Stimulated activated CD4-positive, alpha-beta T cell treated with anti-CD3 and anti-CD28 coated beads, Interleukin-12 subunit alpha, Interleukin-12 subunit beta, amount 100 ng/mL, for 24 hours (primary cell): ENCODE measurements at places on chromosomes 7 and 10.

DNA sequence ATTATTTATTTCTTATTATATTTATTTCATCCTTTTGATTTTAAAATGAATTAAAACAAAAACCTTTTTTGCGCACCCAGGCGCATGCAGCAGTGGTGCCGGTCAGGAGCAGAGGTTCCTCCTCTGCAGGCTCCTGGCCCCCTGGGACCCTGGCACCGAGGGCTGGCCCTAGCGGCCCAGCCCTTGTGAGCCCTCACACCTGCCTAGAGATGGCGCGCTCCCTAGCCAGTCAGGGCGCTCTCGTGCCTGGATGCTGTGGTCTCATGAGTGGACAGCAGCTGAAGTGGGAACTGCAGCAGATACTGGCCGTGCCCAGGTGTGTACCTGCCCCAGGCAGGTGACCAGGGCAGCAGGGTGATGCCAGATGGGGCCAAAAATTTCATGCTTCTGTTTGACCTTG lies 13.8 kb downstream of the RET start:
- no peak for DNase-seq

DNA sequence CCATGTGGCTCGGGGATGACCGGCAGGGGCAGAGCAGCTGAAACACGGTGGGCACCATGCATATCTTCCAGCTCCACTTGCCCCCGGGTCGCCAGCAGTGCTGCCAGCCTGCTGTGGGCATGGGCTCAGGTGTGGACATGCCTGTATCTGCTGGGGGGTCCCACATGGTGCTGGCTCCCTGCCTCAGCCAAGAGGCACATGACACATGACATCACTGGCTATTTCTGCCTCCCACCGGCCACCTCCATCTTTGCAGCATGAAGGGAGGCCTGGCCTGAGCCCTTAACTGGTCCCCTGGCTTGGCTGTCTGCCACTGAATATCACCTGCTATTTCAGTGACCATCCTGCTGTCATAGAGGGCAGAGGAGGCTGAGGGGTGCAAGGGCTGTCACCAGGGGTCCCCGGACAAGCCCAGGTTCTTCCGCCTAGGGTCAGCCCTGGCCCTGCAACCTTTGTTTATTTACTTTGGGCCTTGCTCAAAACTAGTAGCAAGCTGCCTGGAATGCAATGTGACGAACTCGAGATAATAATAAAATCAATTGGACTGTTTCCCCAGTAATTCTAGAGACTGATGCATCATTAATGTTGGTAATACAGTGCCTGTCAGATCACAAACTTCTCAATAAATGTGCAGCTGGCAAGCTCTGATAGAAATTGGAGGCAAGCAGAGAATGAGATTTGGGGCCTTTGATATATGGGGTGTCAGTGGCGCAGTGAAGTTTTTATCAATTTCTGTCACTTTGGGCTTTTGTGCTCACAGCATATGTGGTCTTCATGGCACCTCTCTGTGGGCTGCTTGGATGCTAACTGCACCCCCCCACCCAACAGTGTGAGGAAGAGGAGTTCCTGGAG lies 28.5 kb downstream of the ZMIZ1 start:
- DNase-seq = no peak

DNA sequence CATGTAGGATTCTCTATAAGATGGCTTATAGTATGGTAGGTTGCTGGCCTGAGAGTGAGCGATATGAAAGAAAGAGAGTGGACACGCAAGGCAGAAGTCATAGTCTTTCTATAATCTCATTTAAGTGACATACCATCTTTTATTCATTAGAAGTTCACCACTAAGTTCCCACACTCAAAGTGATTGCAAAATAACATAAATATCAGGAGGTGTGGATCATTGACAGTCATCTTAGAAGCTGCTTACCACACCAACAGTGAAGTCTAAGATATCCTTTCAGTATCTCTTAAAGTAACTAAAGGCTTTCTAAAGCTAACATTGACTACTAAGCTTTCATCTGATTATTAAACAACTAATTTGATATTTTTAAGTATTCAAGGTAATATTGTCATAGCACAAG lies 36.9 kb upstream of the GNAI1 start:
- no peak for DNase-seq

DNA sequence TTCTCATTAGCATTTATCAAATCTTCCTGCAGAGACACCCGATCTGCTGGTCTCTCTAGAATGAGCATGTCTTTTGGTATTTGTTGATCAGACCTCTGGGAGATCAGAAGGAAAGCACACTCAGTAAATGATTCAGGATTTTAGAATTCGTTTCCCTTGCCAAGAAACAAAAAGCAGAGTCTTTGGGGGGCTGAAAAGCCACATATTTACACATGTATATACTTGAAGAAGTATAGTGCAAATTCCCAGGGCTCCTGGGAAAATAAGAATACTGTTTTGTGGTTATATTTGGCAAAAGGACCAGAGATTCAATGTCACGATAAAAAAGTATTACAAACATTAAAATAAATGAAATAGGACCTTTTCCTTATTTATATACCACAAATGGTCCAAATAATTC lies 100.2 kb downstream of the AGMO start:
- DNase-seq = no peak

- DNase-seq = no peak
These were observed 10.2 kb downstream of the PDLIM1 start for GRCh38 chr10:95280637-95281036.

DNA sequence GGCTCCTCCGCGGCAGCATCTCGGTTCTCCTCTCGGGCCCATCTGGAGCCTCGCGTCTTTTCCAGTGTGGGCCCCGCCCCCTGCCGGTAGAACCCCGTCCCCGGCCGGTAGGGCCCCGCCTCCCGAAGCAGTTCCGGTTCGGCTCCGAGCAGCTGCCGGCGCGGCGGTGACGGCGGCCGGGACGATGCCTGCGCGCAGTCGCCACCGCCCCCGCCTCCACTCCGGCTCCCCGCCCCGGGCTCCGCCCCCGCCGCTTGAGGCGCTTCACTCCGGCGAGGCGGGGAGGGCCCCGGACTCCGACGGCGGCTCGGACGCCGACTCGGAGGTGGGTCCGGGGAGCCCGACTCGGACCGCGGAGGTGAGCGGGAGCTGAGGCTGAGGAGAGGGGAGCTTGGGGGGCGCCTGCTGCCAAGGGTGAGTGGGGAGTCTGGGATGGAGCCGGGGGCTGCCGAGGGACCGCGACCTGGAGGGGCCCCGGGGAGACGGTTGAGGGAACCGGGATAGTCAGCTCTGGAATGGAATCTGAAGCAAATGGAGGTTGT lies at the start of gene SAMD8:
SAMD8 (plus strand) TSS at position 292 of the 542 bp plus-strand sequence. CDS start 38,873 bp downstream, outside the sequence.
- peak; percentile 97 for DNase-seq

GRCh38 chr10:129854796-129855705 lies 109.0 kb downstream of the EBF3 start:
- no peak for DNase-seq

DNA sequence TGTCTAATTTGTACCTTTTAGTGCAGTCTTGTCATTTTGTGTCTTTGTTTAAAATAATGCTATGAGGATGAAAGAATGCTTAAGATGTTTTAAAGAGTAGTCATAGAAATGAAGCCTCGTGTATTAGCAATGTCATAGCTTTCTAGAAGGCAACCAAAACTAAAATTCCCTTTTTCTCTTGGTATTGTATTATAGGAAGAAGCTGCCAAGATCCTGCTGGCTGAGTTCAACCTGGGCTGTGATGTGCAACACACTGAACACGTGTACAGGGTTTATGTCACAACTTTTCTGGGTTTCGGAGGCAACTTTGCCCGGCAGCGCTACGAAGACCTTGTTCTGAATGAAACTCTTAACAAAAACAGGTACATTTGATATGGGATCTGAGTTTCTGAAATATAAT lies 36.2 kb downstream of the COX15 start:
- DNase-seq = no peak

DNA sequence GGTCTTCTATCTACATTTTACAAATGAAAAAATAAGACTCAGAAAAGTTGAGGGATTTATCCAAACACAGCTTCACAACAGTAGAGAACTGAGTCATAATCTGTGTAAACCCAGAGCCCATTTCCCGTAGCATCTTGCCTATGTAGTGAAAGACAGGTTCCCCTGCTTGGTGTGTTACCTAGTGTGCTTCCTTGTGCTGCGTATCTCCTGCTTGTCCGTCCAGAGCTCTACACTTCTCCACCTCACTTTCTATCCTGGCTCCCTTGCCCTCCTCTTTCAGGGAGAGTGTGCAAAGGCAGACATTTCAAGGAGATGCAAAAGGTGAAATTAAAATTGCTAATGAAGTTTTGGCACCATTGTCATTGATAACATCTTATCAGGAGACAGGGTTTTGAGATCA lies 1.4 kb upstream of the ASNS start:
- DNase-seq = no peak

DNA sequence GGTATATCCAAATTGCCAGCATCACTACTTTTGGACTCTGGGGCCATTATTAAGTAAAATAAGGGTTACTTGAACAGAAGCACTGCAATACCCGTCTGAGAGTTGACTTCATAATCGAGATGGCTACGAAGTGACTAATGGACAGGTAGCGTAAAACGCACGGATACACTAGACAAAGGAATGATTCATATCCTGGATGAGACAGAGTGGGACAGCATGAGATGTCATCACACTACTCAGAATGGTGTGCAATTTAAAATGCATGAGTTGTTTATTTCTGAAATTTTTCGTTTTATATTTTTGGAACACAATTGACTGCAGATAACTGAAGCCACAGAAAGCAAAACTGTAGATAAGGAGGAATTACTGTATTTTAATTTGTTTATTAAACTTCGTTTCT lies 421.5 kb upstream of the LRGUK start:
- DNase-seq = no peak

DNA sequence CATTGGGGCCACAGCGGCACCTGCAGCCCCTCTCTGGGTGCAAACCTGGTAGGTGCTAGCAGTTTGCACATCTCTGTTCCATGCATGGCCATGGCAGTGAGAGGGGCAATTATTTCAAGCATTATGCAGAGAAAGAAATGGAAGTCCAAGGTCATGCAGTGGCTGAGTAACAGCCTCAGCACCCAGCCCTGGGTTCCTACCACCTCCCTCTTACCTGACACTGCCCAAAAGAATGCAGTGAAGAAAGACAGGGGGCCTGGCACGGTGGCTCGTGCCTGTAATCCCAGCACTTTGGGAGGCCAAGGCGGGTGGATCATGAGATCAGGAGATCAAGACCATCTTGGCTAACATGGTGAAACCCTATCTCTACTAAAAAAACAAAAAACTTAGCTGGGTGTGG lies 4.9 kb upstream of the CHST12 start:
- DNase-seq = no peak

GRCh38 chr10:76554478-76554877 lies 1083.1 kb downstream of the KCNMA1 start:
- DNase-seq = no peak

- DNase-seq = no peak
These were observed 40.1 kb upstream of the CALD1 start for GRCh38 chr7:134739362-134739761.

- DNase-seq = no peak
These were observed 48.5 kb downstream of the RASGEF1A start for GRCh38 chr10:43218206-43218950.

GRCh38 chr10:31754803-31755624 lies 173.6 kb downstream of the ARHGAP12 start:
- DNase-seq = no peak

GRCh38 chr10:14282276-14282675 lies 48.4 kb downstream of the FRMD4A start:
- DNase-seq = no peak

- no peak for DNase-seq
These were observed 14.7 kb upstream of the CAMK2G start for GRCh38 chr10:73889014-73889413.

DNA sequence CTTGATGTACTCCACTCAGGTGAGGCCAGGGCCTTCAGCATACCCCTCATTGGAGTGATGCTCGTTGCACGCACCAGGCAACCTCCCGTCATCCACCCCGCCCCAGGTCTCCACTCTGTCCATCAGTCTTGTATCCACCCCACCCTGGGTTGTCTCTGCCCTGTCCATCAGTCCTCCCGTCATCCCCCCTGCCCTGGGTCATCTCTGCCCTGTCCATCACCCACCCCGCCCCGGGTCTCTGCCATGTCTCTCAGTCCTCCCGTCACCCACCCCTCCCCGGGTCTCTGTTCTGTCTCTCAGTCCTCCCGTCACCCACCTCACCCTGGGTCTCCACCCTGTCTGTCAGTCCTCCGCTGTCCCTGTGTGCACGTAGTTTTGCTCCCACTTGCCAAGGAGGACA lies 59.9 kb downstream of the WDR37 start:
- no peak for DNase-seq

DNA sequence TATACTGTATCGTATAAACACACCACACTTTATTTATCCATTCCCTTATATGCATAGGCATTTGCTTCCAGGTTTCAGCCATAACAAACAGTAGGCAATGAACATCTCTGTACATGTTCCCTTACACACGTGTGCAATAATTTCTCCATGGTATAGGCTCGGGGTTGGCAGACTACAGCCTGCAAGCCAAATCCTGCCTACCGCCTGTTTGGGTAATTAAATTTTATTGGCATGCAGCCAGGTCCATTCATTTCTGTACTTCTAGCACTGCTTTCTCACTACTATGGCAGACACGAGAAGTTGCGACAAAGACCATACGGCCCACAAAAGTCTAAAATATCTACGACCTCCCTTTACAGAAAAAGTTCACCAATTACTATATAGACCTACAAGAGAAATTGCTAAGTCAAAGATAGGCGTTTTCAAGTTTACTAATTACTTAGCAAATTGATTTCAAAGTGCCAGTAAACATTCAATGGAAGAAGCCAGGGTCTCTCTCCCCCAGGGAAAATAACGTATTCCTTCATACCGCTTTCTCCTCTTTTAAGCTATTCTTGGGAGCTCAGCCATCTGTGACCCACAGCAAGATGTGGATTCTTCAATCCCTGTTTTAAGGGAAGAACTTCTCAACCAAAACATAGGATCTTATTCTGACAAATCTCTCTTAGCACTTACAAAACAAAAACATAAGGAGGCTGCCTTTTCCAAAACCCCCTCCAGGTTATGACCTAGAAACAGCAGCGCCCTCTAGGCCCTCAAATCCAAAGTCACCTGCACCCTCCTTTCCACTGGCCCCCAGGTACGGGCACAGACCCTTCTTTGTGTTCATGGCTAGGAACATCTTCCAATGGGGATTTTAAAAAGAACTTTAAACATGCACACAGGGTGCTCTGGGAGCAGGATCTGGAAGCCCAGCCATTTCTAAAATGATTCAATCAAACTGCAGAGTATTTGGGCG lies 100.5 kb downstream of the FGFR2 start:
- no peak for DNase-seq

- no peak for DNase-seq
These were observed 19.3 kb downstream of the AP5Z1 start for GRCh38 chr7:4794591-4795350.

GRCh38 chr7:47480576-47481538 lies 101.1 kb downstream of the TNS3 start:
- no peak for DNase-seq

DNA sequence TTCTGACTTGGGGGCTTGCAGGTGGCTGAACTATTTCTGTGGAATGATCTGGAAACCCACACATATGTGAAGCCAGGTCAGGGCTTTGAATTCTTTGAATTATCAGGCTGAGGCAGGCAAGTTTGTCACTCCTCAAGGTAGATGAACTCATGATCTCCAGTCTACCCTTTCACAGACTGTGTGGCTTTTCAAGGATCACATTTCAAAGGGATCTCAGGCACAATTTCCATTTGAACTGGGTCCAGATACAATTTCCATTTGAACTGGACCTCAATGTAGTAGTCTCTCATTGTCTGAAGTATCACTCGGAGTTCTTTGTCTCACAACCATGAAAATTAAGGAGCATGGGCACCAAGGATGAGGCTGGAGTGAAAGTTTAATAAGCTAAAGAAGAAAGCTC lies 25.7 kb upstream of the EIF4H start:
- DNase-seq = no peak
